ENCODE measurements at places on chromosomes 7 and 10.
A peak's percentile ranks its signal among the peaks of the same experiment; 100 is the strongest.

- no peak for DNase-seq
Measured at GRCh38 chr10:3876350-3876962, 91.4 kb upstream of the KLF6 start.

DNA sequence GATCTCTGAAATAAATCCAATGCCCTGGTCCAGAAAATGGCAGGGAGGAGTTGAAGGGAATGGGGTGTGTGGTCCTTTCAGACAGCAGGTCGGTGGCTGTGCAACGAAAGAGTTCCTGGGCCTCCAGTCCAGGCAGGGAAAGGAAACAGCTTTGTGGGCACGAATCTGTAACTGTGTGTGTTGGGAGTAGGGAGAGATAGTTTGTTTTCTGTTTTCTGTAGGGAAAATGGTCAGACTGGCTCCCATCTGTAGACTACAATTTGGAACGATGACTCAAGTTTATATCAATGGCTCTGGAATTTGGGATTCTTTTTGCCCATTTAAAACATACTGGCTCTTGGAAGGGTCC is 2.6 kb upstream of the HOXA9 start:
- no peak for DNase-seq

DNA sequence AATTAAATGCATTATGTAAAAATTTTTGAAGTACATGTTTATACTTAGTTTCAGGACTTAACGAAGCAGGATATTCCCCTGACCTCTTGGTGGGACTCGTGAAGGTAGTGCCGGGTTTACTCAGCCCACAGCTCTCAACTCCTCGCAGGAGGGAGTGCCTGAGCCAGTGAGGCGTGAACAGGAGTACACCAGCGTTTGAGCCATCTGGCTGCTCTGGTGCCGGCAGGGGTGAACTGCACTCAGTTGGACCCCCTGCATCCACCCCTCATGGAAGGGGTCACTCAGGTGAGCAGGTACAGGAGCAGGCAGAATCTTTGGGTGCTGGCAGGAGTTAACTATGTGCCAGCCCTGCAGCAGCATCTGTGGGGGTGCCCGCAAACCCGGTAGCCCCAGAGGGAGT is 625.1 kb upstream of the PCDH15 start:
- no peak for DNase-seq

DNA sequence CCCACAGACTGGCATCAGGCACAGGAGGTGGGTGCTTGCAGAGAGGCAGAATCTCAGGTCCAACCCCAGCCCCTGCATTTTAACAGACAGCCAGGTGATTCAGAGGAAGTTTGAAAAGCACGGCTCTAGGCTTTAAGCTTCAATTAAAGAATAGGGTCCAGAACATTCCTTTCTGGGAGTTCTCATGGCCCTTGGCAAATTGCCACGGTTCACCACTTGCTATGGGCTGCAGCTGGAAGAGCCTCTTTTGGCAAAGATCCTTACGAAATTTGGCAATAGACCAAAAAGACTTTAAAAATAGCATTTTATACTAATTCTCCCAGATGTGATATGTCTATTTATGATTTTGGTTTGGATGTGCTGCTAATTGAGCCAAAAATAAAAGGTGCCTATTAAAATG is 148.1 kb downstream of the ITGA8 start:
- DNase-seq = no peak

DNA sequence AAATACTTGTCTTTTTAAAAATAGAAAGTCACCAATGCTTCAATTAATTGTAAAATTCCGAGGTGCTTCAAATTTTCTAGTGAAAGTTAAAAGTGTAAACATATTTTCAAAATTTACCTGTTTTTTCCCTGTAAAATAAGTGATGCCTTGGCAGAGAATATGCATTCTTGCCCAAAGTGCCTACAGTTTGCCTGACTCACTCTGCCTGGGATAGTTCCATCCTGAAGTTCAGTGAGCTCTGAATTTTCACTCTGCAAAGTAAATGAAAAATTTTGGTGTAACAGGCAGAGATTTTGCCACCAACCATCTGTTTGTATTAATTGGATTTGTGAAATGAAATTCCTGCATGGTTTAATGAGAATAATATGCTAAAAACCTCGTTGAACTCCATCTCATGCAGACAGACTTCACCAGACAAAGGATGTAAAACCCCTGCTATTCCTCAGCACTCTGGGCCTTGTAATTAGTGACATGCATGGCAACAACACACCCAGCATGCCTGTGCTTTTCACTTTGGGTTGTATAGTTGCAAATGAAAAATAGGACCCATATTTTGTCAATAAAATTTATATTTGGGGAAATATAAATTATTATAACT is 117.4 kb upstream of the GNAI1 start:
- no peak for DNase-seq

GRCh38 chr7:114765331-114766040 is 156.4 kb upstream of the MDFIC start:
- DNase-seq = no peak

DNA sequence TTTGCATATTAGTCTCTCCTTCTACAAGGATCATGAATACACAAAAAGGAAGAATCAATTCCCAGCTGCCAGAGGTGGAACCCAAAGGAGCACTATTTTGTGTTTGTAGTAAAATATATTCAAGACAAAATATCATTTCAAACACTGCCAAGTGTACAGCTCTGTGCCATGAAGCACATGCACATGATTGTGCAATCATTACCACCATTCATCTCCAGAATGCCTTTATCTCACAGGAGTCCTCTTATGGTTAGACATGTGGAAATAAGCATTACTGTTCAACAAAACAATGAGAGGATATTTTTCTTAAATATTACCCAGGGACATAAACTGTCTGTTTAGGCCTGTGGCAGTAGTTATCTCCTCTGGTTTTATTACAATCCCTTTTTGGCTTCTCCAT is 151.4 kb upstream of the PPP1R3A start:
- no peak for DNase-seq

GRCh38 chr7:106236065-106236464 is 48.7 kb downstream of the NAMPT start:
- no peak for DNase-seq

- no peak for DNase-seq
Measured at GRCh38 chr10:44028384-44029137, 356.3 kb downstream of the CXCL12 start.

DNA sequence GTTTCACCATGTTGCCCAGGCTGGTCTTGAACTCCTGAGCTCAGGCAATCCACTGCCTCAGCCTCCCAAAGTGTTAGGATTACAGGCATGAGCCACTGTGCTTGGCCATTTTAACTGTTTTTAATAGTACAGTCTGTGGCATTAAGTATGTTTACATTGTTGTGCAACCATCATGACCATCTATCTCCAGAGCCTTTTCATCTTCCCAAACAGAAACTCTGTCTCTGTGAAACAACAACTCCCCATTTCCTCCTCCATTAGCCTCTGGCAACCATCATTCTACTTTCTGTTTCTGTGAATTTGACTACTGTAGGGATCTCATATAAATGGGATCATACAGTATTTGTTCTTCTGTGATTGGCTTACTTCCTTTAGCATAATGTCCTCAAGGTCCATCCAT is 48.3 kb upstream of the SEPHS1 start:
- DNase-seq = no peak

- DNase-seq = no peak
Measured at GRCh38 chr10:77028042-77028441, 609.6 kb downstream of the KCNMA1 start.

- DNase-seq = no peak
Measured at GRCh38 chr10:71671994-71672946, 47.3 kb downstream of the C10orf105 start.

DNA sequence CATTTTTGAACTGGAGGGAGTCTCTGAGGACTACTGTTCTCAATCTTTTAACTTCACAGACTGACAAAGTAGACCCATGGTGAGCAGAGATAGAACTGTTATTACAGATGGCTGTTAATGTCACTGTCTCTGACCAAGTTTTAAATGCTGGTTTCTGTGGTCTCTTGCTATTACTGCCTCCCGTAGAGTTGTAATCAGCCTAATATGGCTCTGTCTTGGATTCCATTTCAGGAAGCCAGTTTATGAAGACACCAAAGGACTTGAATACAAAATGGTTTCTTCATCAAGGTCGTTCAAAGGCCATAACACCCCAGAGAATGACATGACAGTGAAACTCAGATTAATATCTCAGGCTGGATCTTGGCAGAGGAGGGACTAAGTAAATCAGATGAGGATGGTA is 3.9 kb downstream of the SFRP4 start:
- no peak for DNase-seq

- DNase-seq = no peak
Measured at GRCh38 chr7:21041252-21041651, 254.6 kb upstream of the SP8 start.

DNA sequence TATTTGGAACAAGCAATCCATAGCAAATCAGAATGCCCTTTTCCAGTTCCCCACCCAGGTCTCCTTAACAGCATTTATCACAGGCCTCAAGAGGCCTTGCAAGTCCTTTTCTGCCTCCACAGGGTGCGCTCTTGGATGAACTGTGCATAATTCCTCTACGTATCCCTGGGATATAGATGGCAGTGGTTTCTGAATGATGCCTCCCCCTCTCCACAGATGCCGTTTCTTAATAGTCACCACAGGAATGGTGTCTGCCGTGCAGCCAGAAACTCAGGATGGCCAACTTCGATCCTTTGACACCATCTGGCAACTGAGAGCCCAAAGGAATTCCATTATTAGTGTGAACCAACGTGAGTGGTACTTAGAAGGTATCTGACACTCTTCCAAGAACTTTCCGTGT is 43.1 kb downstream of the JAZF1 start:
- no peak for DNase-seq

DNA sequence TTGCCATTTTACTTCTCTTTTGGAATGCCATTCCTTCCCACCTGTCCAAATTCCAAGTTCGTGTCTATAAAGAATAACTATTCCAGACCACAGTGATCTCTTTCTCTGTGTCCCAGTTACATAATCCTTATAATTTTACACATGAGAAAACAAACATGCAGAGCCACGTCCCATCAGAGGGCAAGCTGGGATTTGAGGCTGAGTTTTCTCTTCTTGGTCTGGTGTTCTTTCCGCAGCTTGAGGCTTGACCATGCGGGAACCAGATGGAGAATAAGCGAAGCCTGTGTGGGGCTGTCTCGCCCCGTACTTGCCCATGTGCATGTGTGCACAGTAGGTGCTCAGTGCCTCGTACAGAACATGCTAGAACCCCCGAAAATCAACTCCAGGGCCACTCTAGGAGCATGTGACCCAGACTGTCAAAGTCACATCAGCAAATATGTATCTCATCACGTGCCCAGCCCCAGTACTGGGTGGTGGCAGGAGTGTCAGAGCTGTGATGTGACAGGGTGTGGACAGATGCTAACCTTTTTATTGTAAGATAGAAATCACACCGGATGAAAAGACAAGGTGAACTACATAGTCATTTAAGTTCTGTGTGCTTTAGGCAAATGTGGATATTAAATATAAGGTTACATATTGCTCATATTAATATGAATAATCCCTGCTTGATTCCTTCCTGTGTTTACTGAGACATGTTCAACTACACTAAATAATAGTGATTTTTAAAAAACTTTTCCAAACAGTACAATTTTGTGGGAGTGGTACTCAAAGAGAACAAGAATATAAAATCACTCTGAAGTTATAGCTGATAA is 3.2 kb downstream of the INSIG1 start:
- DNase-seq = peak; percentile 33

- no peak for DNase-seq
Measured at GRCh38 chr7:74362266-74362665, 73.1 kb downstream of the CLIP2 start.

GRCh38 chr10:88028072-88028471 is 164.6 kb downstream of the PTEN start:
- DNase-seq = no peak

DNA sequence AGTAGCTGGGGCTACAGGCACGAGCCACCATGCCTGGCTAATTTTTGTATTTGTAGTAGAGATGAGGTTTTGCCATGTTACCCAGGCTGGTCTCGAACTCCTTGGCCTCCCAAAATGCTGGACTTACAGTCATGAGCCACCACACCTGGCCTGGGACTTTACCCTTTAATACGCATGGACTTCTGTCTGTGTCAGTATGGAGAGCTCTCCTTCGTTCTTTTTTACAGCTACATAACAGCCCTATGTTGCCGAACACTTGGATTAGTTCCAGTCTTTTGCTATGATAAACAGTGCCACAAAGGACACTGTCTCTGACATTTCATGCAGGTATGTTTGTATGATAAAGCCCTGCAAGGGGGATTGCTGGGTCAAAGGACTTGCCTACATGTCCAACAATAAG is 10.9 kb upstream of the OAT start:
- DNase-seq = no peak

DNA sequence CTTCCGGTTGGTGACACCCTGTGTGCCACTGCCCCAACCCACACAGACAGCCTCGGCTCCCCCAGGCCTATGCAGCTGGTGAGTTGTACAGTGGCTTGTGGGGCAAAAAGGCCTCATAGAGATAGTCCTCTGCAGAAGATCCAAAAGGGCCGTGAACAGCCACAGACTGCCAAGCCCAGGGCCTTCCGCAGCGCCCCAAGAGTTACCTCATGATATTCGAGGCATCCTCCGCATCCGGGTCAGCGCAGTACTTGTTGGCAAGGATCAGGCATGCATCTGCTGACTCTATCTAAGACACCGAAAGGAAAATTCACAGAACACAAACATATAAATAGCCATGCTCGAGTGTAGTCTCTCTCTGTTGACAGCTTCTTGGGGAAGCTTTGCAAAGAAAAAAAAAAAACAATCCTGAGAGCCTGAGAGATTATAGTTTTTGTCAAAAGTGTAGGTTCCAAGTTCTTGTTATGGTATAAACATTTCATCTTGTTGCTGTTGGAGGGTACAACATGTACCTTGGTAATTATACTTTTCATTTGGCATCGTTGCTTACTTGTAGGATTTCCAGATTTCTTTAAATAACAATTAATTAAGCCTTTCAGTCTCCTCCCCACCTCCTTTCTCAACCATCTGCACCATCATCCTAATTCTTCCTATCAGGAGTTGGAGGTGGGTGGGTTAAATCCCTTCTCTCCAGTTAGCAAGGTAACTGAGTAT is 553.0 kb downstream of the KCNMA1 start:
- DNase-seq = no peak

GRCh38 chr7:104538152-104538551 is 209.7 kb downstream of the LHFPL3 start:
- DNase-seq = no peak

GRCh38 chr10:77398986-77399755 is 238.4 kb downstream of the KCNMA1 start:
- no peak for DNase-seq

Measured in CD4-positive, alpha-beta T cell treated with Interleukin-2 at 100 ng/mL for 4 hours (primary cell).